A673 (cell line): ENCODE measurements at places on chromosomes 5 and 9.

DNA sequence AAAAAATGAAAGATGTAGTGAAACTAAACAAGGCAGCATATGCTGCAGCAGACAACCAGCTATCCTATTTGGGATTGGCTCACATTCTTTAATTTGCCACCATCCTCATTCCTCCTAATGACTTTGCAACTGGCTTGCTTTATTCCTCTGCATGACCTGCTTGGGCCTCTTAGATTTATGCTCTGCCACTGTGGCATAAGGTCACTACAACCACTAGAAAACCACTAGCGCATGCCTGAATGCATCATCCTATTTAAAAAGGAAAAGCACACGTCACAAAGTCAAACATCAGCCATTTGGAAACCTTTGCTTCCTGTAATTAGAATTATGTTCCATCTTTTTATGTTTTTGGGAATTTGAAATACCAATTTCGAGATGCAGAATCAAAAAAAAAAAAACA is 40.8 kb upstream of the CCDC152 start:
- DNase-seq, result no peak

- no peak for DNase-seq
These were observed 3.8 kb downstream of the ZFYVE16 start for GRCh38 chr5:80411589-80412219.

DNA sequence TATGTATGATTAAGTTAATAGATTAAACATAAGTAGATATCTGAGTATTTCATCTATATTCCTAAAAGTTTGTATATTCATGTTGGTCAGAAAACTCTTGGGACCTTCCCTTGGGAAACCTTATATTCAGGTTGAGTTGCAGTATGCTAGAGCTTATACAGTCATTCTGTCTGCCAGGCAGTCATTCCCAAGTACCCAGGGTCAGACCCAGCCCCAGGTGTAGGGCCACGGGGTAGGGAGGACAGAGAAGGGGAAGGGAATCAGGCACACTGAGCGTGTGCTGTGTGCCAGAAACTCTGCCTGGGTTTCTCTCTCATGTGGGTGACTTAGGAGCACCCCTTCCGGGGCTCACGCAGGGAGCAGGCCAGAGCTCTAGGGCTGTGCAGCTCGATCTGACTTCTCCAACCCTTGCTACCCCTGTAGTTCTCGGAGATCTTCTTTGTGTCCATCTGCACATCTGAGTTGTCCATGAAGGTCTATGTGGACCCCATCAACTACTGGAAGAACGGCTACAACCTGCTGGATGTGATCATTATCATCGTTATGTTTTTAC is 28.2 kb downstream of the CATSPER3 start:
- DNase-seq, result no peak

GRCh38 chr9:68975365-68976043 is 38.4 kb downstream of the PRKACG start:
- DNase-seq, result no peak

DNA sequence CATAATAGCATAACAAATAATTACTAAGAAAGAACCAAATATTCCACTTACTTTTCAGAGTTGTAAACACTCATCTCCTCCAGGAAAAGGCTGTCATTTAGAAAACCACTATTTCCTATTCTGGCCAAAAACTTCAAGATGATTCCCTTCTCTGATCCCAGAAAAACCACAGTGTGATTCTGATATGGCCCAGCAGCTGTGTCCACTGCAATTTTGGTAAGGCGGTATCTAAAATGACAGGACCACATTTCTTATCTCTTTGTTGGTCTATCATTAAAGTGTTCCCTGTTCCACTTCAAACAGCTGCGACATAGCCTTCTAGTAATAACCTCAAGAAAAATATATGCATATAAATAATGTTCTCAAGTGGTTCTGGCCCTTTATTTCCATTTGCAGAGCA is 96.1 kb downstream of the SEMA6A start:
- no peak for DNase-seq

- DNase-seq, result no peak
These were observed 96.7 kb downstream of the MVB12B start for GRCh38 chr9:126423142-126423915.

DNA sequence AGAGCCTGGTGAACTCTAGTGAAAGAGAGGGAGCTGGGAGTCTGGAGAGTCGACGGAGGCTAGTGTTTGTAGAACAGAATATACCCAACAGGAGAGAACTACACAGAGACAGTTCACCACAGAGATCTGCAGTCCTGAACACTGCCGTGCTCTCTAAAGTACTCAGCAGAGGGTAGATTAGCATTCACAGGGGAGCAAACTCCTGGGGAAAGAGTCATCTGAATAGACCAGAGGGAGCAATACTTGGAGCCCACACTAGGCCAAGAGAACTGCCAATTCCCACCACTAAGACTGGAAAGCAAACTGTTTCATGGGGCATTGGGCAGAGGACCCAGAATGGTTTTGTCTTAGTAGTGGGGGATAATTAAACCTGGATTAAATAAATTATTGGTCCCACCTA is 235.6 kb downstream of the EDIL3 start:
- no peak for DNase-seq

- DNase-seq, result no peak
These were observed 5.3 kb downstream of the RAB14 start for GRCh38 chr9:121196389-121196788.

- no peak for DNase-seq
These were observed 12.5 kb downstream of the EDIL3 start for GRCh38 chr5:84372066-84372695.

DNA sequence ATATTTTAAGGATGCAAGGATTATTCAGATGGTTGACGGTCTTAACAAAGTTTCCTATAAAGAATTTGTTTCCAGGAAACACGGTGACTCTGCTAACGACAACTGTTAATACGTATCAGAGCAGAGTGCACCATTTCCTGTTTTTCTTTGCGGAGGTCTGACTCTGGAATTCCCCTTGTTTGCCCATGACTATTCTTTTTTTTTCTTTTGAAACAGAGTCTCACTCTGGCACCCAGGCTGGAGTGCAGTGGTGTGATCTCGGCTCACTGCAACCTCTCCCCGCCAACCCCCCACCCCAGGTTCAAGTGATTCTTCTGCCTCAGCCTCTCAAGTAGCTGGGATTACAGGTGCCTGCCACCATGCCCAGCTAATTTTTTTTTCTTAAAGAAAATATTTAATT is 115.9 kb downstream of the CDC42SE2 start:
- peak; percentile 58 for DNase-seq

DNA sequence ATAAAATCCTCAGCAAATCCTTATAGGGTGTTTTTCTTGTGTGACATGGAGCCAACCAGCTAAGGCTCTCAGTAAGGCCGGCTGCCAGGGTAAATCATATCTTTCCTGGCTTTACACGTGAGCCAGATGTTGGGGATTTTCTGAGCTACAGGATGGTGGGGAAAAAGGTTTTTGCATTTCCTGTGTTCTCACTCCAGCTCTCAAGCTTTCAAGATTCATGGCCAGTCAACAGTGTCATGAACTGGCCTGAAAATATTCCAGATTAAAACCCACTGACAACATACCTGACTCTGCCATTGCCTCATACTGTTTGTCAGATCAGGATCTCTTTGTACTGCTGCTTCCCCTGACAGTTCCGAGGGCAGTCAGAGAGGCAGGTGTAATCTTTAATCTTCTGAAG is 306.9 kb downstream of the GLIS3 start:
- no peak for DNase-seq

- no peak for DNase-seq
These were observed 154.6 kb downstream of the TRIO start for GRCh38 chr5:14297697-14298096.

- peak; percentile 11 for DNase-seq
These were observed 77.8 kb downstream of the SLC38A9 start for GRCh38 chr5:55634209-55634805.

DNA sequence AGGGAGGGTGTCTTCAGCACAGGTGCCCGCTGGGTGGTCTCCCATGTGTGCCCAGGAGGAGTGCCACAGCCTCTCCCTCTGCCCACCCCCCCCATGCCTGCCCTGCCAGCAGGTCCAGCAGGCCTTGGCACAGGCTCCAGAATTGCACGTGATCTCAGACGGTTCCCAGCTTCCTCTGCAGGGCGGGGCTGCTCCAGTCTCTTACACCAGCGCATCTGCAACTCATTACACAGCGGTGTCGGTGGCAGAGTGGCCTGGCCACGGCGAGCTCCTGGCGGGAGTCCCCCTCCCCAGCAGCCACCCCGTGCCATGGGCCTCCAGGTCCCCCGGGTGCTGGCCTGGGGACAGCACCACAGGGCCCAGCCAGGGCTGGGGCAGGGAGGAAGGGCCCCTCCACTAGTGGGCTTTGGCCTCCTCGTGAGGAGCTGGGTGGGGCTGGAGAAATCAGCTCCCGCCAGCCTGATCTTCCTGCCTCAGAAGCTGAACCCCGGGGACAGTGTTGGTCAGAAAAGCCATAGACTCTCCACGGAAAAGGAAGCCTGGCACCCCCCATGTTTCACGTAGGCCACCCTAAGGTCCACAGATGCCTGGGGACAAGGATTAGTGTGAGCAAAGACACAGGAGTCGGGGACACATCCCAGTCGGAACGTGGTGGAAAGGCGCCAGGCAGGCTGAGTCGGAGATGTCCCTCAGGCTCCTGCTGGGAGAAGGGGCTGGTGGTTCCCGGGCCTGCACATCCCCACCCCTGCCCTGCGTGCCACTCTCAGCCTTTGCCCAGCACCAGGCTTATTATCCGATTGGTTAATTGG is 40.2 kb downstream of the RXRA start:
- peak; percentile 94 for DNase-seq

- DNase-seq, result no peak
These were observed 22.0 kb downstream of the CHD1 start for GRCh38 chr5:98906756-98907355.

GRCh38 chr5:60687927-60688720 is 11.8 kb downstream of the DEPDC1B start:
- DNase-seq, result peak; percentile 32

DNA sequence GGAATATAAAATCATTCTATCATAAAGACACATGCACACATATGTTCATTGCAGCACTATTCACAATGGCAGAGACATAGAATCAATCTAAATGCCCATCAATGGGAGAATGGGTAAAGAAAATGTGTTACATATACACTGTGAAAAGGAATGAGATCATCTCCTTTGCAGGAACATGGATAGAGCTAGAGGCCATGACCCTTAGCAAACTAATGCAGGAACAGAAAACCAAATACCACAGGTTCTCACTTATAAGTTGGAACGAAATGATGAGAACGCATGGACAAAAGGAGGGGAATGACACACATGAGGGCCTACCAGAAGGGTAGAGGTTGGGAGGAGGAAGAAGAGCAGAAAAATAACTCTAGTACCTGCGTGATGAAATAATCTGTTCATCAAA is 21.0 kb upstream of the RANBP6 start:
- no peak for DNase-seq

GRCh38 chr5:133930061-133930812 is 38.2 kb downstream of the C5orf15 start:
- no peak for DNase-seq

- DNase-seq, result peak; percentile 21
These were observed 956 bp downstream of the MBLAC2 start for GRCh38 chr5:90473396-90474234.

- DNase-seq, result no peak
These were observed 98.9 kb downstream of the LIX1 start for GRCh38 chr5:97043511-97043910.

GRCh38 chr9:73091909-73092308 is 59.8 kb upstream of the ANXA1 start:
- no peak for DNase-seq

DNA sequence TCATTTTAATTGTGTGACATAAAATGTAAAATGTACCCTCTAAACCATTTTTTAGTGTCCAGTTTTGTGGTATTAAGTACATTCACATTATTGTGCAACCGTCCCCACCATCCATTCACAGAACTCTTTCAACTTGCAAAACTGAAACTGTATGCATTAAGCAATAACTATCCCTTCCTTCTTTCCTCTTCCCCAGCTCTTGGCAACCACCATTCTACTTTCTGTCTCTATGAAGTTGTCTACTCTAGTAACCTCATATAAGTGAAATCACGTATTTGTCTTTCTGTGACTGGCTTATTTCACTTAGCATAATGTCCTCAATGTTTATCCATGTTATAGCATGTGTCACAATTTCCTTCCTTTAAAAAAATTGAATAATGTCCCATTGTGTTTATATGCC is 142.4 kb downstream of the C9orf152 start:
- DNase-seq, result no peak

- DNase-seq, result no peak
These were observed 409.2 kb downstream of the BNC2 start for GRCh38 chr9:16461137-16461840.

DNA sequence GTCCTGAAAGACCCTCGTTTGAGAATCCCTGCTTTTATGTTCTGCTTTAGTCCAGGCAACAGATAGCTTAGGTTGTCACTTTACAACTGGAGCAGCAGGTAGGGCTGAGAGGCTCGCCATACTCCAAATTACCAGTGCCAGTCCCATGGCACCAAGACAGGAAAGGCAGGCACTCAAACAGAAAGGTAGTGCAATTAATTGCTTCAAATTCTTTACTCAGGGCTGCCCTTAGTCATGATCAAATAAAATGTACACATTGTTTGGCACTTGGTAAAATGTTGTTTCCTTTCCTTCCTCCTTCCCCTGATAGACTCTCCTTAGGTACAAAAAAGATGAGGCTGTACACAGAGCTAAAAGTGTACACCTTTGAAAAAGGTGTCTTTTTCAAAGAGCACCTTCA is 115.8 kb upstream of the CCDC152 start:
- DNase-seq, result no peak

- peak; percentile 17 for DNase-seq
These were observed 512 bp downstream of the PLK2 start for GRCh38 chr5:58459146-58460001.

DNA sequence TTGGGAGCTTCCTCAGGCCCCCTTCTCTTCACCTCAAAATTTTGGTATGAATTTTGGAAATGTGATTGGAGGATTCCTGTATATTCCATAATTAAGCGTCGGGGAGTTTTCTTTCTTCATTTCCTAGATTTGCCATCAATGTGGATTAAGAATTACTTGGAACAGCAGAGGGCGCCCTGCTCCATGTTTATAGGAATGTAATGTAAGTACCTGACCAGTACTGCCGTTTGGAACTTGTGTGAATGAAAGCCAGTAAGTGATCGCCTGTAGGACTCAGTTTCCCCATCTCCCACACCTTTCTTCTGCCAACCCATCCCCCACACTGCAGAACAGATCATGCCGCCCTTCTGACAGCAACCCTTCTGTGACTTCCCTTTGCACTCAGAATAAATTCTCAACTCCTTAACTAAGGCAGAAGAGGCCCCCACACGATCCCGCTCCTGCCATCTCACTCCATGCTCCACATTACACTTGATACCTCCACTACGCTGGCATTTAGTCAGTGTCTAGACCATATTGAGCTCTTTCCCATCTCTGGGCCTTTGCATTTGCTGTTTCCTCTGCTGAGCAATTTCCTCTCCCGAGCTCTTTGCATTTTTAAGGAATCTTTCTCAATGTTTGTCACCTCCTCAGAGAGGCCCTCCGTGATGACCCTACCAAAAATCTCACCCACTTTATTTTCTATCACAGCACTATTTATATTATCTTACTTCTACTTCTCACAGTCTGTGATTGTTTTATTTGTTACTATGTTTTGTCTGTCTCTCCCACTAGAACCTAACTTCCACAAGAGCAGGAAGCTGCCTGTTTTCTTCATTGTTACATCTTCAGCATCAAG is 79.5 kb upstream of the HTR4 start:
- peak; percentile 75 for DNase-seq
